ENCODE measurements at places on chromosomes 7 and 10. TPM values are rescaled to one million over a fixed set of nuclear protein-coding genes. Genes with fewer than 3 reads are reported as not detected.

MMD2 gene
- not detected for total RNA-seq

HOXA3 gene
- 1.1 TPM for total RNA-seq

FAM237B gene
- total RNA-seq = not detected

CCM2 gene
- 41.3 TPM for total RNA-seq

PTPRN2 gene
- total RNA-seq = 1.3 TPM

ADCY1 gene
- 0.40 TPM for total RNA-seq

ZNF716 gene
- not detected for total RNA-seq

LRRC4 gene
- 1.3 TPM for total RNA-seq
